ENCODE measurements at places on chromosomes 4 and X. TPM values are rescaled to one million over a fixed set of nuclear protein-coding genes. Genes with fewer than 3 reads are reported as not detected.

- no peak for DNase-seq
- H3K4me3 ChIP-seq, result peak overlapping the region; percentile 16
- no peaks in the 10 kb centered on the region for H3K4me1 ChIP-seq
- H3K27me3 ChIP-seq, result no peaks in the 10 kb centered on the region
Measured at GRCh38 chr4:153468587-153468986, 2.4 kb downstream of the TMEM131L start.

TEX13C gene
- total RNA-seq, result not detected

KCND1 gene
- 3.4 TPM for total RNA-seq

ITGB1BP2 gene
- 12.6 TPM for total RNA-seq

DNA sequence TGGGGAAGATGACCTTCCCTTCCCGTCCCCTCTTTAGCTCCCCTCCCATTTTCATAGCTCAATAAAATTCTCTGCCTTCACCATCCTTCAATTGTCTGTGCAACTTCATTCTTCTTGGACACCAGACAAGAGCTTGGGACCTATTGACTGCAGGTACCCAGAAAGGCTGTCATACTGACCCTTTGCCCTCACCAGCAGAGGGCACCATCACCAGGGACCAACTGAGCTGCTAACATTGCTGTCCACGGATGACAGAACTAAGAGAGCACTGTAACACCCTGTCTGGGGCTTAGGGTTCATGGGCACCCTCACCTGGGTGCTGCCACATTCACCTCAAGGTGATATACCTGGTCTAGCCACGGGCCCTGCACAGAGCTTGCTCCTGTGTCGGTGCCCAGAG lies 141.3 kb upstream of the VCX3B start:
- H3K4me1 ChIP-seq, result no peaks in the 10 kb centered on the region
- no peak overlapping the region for H3K4me3 ChIP-seq
- no peak for DNase-seq
- no peaks in the 10 kb centered on the region for H3K36me3 ChIP-seq

GRCh38 chr4:147453561-147454141 lies 27.2 kb upstream of the EDNRA start:
- H3K4me3 ChIP-seq, result no peak overlapping the region
- H3K36me3 ChIP-seq, result no peaks in the 10 kb centered on the region
- no peak overlapping the region for H3K27ac ChIP-seq
- DNase-seq, result no peak

GRCh38 chr4:110381784-110382183 lies 94.2 kb upstream of the ENPEP start:
- no peak for DNase-seq
- no peaks in the 10 kb centered on the region for H3K27me3 ChIP-seq
- H3K27ac ChIP-seq, result no peak overlapping the region
- no peaks in the 10 kb centered on the region for H3K4me1 ChIP-seq
- no peaks in the 10 kb centered on the region for H3K36me3 ChIP-seq

GRCh38 chr4:75561789-75562188 lies 5.9 kb downstream of the ODAPH start:
- H3K4me3 ChIP-seq, result no peak overlapping the region
- H3K4me1 ChIP-seq, result no peaks in the 10 kb centered on the region
- no peak overlapping the region for H3K27ac ChIP-seq
- DNase-seq, result no peak

DNA sequence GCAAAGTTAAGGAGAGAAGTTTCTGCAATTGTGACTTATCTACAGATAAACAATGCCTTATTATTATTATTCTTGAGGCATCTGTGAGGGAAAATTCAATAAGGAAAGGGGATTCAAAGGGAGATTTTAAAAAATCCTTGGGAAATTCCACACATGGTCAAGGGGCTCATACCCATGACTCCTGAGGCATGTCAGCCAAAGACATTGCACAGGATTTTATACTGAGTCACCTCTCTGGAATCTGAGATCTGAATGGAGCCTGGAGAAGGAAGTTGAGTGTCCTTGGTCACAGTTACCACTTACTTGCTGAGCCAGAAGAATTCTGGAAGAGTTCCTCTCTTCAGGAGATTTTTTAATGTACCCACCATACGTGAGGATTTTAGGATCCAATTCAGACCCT lies 14.4 kb upstream of the CXCL8 start:
- H3K4me1 ChIP-seq, result peaks cover 4% of the 10 kb centered on the region
- no peak overlapping the region for H3K27ac ChIP-seq
- H3K36me3 ChIP-seq, result no peaks in the 10 kb centered on the region
- DNase-seq, result no peak

DNA sequence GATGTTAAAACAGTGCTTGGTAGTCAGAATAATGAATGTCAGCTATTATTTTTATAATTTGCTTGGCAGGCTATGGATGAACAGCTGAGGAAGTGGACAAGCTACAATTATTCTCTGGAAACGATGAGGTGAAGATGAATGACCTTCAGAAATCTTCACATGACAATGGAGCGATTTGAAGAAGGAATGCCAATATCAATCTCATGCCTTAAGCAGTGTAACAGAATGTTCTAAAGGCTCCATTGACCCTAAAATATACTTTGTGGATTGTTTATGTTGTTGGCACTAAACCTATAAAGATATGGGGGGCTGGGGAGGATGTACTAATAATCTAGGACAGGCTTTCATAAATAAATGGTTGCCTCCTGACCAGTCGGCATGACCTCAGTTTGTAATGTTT lies 36.2 kb downstream of the COL25A1 start:
- H3K4me1 ChIP-seq, result peaks cover 10% of the 10 kb centered on the region
- H3K27ac ChIP-seq, result no peak overlapping the region
- no peak overlapping the region for H3K4me3 ChIP-seq
- DNase-seq, result no peak

PTPN13 gene
- total RNA-seq, result 12.7 TPM

RAB33A gene
- total RNA-seq, result 1.8 TPM

STS gene
- 12.3 TPM for total RNA-seq

- no peaks in the 10 kb centered on the region for H3K36me3 ChIP-seq
- DNase-seq, result no peak
- H3K27me3 ChIP-seq, result no peaks in the 10 kb centered on the region
- H3K27ac ChIP-seq, result no peak overlapping the region
- no peaks in the 10 kb centered on the region for H3K4me1 ChIP-seq
- no peak overlapping the region for H3K4me3 ChIP-seq
Measured at GRCh38 chrX:92209936-92210335, 430.8 kb downstream of the PCDH11X start.

ERCC6L gene
- total RNA-seq, result 0.13 TPM

ATP5ME gene
- total RNA-seq, result 152 TPM

TEX13B gene
- not detected for total RNA-seq

GRCh38 chr4:28548136-28548535 lies 1687.5 kb downstream of the STIM2 start:
- H3K36me3 ChIP-seq, result no peaks in the 10 kb centered on the region
- H3K27ac ChIP-seq, result no peak overlapping the region
- no peaks in the 10 kb centered on the region for H3K27me3 ChIP-seq
- DNase-seq, result no peak

- H3K27me3 ChIP-seq, result no peaks in the 10 kb centered on the region
- no peak for DNase-seq
- peaks cover 8% of the 10 kb centered on the region for H3K4me1 ChIP-seq
- H3K27ac ChIP-seq, result no peak overlapping the region
- no peaks in the 10 kb centered on the region for H3K36me3 ChIP-seq
Measured at GRCh38 chr4:102823897-102824296, 3.5 kb downstream of the UBE2D3 start.

DNA sequence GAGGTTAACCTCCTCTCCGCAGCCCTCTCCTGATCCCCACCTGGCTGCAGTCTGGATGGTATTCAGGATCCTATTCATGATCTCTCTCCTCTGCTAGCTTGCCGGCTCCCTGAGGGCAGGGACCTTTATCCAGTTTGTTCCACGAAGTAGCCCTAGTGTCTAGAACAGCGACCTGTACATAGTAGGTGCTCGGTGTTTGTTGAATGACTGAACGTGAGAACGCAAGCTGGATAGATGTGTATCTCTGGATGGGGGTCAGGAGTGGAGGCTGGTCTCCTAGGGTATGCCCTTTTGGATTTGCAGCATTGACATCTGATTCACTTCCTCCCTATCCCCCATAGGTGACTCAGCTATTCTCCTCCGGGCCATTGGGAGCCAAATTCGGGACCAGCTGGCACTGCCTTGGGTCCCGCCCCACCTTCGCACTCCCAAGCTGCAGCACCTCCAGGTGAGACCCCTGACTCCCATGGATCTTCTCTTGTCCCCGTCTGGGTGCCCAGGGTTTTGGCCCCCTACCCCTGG lies 7.3 kb downstream of the CCDC22 start:
- H3K36me3 ChIP-seq, result no peaks in the 10 kb centered on the region
- no peak overlapping the region for H3K27ac ChIP-seq
- H3K27me3 ChIP-seq, result no peaks in the 10 kb centered on the region
- DNase-seq, result no peak
- no peaks in the 10 kb centered on the region for H3K4me1 ChIP-seq

NOX1 gene
- total RNA-seq, result not detected

- H3K4me1 ChIP-seq, result no peaks in the 10 kb centered on the region
- no peaks in the 10 kb centered on the region for H3K27me3 ChIP-seq
- H3K4me3 ChIP-seq, result no peak overlapping the region
- H3K36me3 ChIP-seq, result no peaks in the 10 kb centered on the region
- no peak for DNase-seq
Measured at GRCh38 chr4:108502356-108502755, 118.0 kb upstream of the RPL34 start.

SPON2 gene
- total RNA-seq, result 40.8 TPM
